Daoy (cell line): ENCODE measurements at places on chromosomes 1 and 21.
A peak's percentile ranks its signal among the peaks of the same experiment; 100 is the strongest.

- DNase-seq = no peak
Measured at GRCh38 chr1:61215119-61215518, 132.8 kb downstream of the NFIA start.

DNA sequence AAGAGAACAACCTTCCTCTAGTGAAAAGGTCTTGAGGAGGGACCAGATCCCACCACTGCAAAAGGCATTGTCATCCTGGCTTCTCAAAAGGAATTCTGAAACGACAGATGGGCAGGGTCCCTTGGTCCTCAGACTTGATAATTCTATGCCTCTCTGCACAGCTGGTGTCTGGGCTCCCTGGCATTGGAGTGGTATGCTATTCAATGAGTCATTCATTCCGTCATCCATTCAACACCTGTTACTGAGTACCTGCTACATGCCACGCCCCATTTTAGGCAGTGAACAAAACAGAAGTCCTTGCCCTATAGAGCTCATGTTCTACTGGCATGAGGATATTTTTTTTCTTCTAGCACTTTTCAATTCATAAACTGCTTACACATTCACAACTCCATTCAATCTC, 45.8 kb upstream of the HMGB4 start:
- no peak for DNase-seq

DNA sequence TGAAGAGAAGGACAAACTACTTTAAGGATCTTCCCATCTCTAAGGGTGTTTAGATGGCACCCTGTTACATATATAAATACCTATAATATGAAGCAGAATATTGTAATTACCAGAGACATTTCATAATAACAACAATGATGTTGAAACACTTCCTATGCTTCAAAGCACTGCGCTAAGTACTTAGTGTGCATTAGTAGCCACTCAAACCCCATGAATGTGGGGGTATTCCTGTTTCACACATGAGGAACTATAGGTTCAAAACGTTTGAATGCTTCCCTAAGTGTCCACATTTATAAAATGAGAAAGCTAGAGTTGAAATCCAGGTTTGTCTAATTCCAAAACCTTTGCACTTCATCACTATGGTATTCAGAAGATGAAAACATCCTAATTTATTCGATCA, 18.5 kb upstream of the OR10J5 start:
- DNase-seq = no peak

GRCh38 chr1:198696211-198696610, 57.4 kb downstream of the PTPRC start:
- no peak for DNase-seq

- no peak for DNase-seq
Measured at GRCh38 chr1:28775121-28775942, 36.6 kb upstream of the OPRD1 start.

GRCh38 chr1:224675590-224675989, 59.5 kb downstream of the CNIH3 start:
- no peak for DNase-seq

GRCh38 chr1:216742625-216743024, 19.4 kb upstream of the ESRRG start:
- no peak for DNase-seq

DNA sequence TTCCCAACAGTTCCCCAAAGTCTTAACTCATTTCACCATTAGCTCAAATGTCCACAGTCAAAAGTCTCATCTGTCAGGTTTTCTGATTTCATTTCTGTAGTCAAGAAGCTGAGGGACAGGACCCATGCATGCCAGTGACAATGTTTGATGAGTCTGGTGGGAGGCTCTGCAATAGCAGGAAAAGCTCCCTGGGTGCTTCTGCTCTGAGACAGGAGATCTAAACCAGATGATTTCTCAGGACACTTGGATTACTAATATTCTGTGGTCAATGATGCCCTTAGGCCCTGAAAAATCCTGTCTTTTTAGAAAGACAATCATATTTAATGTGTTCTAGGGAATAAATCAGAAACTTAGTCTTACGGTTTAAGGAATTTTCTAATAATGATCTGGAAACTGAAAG, 56.4 kb downstream of the PCBP3 start:
- no peak for DNase-seq

- DNase-seq = peak; percentile 84
Measured at GRCh38 chr1:27097484-27097917, 57.4 kb downstream of the SLC9A1 start.

DNA sequence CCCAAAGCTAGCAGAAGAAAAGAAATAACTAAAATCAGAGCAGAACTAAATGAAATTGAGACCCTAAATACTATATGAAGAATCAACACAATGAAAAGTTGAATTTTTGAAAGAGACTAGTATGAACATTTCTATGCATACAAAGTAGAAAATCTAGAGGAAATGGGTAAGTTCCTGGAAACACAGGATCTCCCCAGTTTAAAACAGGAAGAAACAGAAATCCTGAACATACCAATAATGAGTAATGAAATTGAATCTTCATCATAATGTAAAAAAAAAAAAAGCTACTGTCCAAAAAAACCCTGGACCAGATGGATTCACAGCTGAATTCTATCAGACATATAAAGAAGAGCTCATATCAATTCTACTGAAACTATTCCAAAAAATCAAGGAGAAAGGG, 233.5 kb downstream of the PLPP3 start:
- no peak for DNase-seq

DNA sequence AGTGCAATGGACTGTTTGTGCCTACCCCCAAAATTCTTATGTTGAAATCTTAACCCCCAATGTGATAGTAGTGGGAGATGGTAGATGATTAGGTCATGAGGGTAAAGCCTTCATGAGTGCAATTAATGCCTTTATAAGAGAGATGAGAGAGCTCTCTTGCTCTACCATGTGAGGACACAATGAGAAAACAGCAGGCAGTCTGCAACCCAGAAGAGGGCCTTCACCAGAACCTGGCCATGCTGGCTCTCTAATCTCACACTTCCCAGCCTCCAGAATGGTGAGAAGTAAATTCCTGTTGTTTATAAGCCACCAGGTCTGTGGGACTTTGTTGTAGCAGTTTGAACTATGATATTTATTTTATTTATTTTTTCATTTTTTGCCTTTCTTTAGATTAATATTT, 21.0 kb downstream of the RYR2 start:
- no peak for DNase-seq

- peak; percentile 38 for DNase-seq
Measured at GRCh38 chr1:94281361-94282142, 44.2 kb upstream of the ARHGAP29 start.
